T follicular helper cell (primary cell): ENCODE measurements at places on chromosomes 16 and 17.

DNA sequence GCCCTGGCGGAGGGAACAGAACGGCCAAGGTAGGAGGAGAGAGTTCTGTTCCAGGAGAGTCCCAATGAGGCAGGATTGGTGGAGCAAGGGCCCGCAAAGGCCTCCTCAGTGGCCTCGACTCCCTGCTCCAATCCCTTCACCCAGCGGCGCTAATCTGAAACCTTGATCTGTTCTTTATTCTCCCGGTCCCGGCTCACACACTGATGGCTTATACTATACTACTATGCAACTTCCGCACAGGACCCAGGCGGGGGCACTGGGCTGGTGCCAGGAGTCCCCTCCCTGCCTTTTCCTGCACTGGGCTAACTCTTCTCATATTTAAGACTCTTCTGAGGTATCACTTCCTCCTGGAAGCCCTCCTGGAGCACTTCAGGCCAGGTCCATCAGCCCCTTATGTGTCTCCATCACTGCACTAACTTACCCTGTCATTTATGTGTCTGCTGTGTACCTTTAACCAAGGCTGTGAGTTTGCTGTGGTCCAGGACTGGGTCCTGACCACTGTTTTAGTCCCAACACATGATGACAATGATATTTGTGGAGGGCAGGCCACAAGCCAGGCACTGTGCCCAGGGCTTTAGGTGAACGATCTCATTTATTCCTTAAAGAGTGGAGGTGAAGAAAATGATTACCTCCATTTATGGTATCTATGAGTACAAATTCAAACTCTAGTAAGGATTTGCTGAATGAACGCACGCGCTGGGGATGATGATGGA is 6.8 kb downstream of the CCDC102A start:
- no peak for DNase-seq

GRCh38 chr17:78738698-78739097 is 43.4 kb downstream of the CYTH1 start:
- no peak for DNase-seq

DNA sequence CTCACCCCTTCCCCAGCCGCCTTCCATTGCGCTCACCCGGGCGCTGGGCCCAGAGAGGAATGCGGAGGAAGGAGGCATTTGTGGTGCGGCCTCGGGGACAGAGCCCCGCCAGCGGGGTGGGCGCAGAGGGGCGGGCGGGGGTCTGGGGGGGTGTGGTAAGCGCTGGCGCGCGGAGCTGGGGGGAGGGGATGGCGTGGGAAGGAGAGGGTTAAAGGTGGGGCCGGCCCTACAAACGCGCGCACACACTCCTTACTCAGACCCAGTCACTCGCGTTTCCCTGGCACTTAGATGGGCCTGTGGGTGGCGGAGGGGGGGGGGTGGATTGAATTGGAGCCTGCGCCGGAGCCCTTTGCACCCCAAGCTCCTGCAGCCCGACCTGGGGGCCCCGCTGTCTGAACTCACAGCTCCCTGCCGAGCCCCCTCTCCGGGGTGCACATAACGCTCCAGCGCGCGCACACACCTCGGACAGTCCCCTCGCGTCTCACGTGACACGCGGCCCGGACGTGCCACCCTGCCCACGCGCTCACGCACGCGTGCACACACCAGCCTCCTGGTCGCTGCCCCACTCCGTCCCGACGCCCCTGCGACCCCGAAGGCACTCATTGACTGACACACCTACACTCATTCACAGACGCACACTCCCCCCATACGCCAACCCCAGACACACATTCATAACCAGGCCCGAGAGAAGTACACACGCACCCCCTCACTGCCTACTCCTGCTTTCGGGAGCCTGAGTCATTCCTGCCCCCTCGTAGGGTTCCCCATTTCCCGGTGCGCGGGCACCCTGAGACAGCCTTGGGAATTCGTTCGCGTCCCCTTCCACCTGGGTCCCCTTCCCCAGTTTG is 844 bp downstream of the TBKBP1 start:
- no peak for DNase-seq

DNA sequence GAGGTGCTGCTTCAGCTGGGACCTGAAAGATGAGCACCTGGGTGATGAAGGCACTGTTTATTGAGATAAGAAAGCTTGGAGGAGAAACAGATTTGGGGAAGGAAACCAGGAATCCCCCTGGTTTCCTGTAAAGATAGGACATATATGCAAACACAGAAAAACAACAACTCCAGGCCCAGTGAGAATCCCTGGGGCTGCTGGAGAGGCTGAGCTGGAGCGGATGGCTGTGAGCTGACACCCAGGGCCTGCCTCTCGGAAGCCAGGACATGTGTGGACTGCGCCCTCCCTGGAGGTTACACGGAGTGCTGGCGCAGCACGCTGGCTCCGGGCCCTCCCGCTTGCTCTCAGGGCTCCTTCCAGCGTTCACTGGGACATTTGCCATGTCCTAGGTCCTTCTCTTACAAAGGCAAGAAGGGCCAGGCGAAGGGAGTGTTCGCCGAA is 57.5 kb downstream of the CYB5B start:
- no peak for DNase-seq

- no peak for DNase-seq
Observed at GRCh38 chr17:34645594-34645993, 66.2 kb downstream of the TMEM132E start.

- DNase-seq, result no peak
Observed at GRCh38 chr16:80846275-80846674, 41.9 kb upstream of the CDYL2 start.

DNA sequence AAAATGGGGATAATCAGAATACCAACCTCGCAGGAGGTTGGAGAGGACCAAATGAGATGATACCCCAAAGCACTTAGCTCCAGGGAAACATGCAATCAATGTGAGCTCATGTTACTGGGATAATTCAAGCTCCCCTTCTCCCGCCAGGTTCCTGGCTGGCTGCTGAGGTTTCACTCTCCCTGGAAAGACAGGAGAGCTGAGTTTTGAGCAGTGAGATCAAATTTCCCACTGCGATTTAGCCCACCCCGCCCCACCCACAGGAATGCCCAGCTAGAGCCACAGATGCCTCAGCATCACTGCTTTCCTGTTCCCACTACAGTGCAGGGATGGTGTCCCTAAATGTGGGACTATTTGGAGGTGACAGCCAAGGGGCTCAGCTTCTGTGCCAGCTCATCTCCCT is 56.7 kb downstream of the ZNF423 start:
- no peak for DNase-seq

- no peak for DNase-seq
Observed at GRCh38 chr16:63744077-63744874, 1377.6 kb downstream of the CDH11 start.

DNA sequence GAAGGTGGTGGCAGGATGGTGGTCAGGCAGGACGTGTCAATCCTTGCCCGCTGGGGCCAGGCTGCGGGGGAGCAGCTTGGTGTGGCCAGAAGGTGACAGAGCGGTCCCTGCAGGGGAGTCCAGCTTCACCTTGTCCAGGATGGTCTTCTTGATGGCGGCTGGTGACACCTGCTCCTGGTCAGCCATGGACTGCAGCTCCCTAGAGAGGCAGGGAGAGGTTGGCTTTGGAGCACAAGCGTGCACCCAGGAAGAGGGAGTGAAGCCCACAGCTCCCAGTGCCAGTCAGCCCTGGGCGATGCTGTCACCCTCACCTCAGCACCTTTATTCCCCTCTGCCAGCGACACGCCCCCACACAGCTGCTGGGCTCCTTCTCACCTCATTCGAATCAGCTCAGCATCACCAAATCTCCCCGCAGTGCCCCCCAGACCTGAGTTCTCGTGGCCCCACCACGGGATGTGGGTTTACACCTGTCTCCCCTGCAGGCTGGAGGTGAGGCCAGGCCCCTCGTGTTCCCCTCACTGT is 3.9 kb downstream of the PYCR1 start:
- no peak for DNase-seq

- no peak for DNase-seq
Observed at GRCh38 chr17:35944151-35944550, 638 bp upstream of the LYZL6 start.

DNA sequence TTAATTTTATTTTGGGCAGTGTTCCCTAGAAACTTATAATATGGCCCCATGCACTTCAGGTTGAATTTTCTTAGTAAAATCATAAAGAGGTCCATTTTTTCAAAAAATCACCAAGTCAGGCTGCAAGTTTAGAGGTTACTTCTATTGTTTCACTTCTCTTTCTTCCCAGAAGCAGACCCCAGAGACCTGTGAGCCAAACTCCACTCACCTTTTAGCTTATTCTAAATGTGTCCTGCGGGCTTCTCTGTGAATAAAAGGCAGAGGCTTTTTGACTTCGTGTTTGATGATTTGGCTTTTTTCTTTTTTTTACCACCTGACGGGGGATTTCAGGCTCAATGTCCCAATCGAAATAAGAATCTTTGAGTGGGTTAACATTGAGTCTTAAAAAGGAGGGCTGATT is 7.4 kb downstream of the PRKCB start:
- no peak for DNase-seq

DNA sequence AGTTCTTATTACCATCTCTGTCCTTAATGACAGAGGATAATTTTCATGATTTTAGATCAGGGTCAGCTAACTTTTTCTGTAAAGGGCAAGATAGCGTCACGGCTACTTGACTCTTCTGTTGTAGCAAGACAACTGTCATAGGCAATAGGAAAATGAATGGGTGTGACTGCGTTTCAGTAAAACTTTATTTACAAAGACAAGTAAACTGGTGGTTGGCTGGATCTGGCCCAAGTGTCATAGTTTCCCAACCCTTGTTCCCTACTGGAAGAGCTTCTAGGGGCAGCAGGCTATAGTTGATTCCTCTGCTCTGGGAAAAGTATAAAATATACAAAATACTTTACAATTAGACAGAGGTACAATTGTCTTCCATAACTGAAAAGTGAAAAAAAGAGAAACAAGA is 50.6 kb upstream of the VPS4A start:
- DNase-seq, result no peak

- DNase-seq, result no peak
Observed at GRCh38 chr16:71242601-71243000, 12.1 kb upstream of the HYDIN start.

GRCh38 chr16:4067262-4068001 is 48.8 kb downstream of the ADCY9 start:
- DNase-seq, result no peak

DNA sequence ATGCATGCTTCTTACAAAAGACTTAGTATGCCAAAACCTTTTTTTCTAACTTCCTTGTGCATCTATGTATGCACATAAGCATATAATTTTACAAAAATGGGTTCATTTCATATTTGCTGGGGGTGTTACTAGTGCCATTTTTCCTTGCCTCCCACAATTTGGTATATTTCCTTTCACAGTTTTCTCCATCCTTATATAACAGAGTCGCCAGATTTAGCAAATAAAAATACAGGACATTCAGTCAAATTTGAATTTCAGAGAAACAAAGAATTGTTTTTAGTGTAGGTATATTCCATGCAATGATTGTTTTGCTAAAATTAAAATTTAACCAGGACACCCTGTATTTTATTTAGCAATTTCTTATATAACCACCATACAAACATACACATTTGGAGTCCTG is 4.0 kb upstream of the FBXO39 start:
- no peak for DNase-seq

DNA sequence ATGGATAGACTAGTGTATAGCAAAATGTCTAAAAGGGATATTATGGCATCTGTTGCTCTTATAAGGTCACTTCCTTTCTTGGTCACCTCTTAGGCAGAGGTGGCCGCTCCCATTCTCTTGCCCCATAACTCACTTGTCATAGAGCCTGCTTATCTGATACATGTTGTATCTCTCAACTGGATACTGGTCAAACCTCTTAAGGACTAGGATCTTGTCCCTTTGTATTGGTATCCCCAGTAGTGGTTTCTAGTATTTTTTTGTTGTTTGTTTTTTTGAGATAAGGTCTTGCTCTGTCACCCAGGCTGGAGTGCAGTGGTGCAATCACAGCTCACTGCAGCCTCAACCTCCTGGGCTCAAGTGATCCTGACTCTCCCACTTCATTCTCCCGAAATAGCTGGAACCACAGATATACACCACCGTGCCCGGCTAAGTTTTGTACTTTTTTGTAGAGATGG is 27.0 kb downstream of the ZSWIM7 start:
- no peak for DNase-seq

DNA sequence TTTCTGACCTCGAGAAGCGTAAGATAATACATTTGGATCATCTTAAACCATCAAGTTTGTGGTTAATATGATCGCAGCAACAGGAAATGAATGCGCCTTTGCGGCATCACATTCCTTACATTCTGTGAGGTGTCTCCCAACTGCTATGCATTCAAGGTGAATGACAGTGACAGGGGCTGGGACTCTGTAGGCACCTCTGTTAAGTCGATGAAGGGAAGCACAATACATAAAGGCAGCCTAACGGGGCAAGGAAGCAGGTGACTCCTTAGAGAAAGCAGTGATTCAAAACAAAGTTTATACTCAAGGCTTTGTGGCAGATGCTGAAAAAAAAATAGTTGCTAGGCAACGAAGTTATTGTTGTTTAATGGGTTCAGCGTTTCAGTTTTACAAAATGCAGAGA is 21.6 kb upstream of the EVPL start:
- DNase-seq, result no peak

DNA sequence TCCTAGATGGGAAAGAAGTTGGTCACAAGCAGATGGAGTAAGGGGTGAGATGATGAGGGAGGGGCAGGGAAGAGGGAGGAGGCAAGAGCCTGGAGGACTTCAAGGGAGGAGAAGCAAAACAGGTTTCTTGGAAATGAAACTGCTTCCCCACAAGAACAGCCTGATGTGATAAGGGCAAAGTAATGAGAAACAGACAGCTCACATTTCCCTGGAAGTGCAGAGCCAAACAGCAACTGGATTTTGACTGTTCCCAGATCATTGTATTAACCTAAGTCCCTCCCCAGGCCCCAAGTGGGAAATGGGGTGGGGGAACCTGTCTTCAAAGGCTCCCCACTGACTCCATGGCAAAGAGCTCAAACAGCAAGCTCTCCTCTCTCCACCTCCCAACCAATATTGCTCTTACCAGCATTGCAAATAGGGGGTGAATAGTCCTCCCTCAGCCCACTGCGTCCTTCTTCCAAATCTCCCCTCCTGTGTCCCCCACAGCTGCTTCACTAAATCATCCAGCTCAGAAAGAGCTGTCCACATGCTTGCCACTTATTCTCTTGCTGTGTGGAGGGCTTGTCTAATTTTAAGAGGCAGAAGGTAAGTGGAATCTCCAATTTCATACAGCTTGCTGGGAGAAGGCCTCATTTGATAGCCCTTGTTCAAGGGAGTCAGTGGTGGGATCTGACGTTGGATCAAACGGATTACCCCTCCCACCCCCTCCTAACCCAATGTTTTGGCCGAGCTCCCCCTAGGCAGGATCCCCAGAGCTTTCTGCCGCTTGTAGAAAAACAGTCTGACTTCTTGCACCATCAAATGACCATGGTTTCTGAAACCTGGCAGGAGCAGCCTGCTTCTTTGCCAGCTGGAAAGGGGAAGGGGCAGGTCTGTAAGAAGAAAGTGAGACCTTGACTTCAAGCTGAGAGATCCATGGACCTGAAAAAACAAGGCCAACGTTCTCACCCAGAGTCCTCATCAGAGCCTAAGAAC is 56.3 kb upstream of the SMIM36 start:
- DNase-seq, result no peak
